ENCODE measurements at places on chromosomes 2 and 18.

GRCh38 chr2:1893856-1894255, 149.5 kb upstream of the PXDN start:
- no peak for DNase-seq

DNA sequence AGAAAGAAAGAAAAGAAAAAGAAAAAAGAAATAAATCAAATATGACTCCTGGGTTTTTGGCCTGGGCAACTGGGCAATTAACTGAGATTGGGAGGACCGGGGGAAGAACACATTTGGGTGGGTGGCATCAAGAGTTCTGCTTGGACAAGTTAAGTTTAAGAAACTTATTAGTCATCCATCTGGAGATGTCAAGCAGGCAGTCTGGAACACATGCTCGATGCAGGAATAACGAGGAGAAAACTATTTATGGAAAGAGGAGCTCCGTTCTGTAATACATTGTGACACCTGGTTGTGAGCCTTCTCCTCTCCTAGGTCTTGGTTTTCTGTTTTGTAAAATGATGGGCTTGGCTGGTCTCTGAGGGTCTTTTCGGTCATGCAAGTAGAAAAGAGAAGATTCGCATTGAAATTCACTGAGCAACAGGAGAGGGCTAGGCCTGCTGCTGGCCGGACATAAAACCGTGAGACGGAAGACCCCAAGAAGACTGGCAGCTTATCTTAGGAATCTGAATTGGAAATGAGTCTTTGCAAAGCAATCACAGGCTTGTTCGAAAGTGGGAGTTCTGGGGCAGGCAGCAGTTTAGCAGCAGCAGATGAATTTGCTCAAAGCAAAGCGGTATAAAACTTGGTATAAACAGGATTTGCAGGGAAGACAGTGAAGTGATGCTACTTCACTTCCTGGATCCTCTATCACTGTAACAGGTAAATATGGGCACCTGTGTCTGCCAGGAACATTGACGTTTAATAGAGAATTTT, 51.4 kb downstream of the E2F6 start:
- no peak for DNase-seq

GRCh38 chr18:10045296-10045891, 131.6 kb downstream of the VAPA start:
- no peak for DNase-seq

DNA sequence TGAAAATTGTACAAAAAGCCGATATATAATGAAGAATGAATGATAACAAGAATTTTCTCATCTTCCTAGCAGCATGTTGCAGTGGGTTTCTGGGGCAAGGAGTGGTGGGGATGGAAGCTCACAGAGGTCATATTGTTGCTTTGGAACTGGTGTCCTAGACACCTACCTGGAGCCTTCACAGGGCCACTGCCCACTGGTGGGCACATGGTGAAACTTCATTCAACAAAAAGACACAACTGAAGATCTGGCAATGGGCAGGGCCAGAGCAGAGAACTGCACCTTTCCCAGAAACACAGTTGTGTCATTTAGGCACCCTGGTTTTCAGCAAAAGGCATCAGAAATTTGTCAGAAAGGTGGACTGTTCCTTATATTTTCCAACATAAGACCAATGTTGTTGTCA, 115.3 kb downstream of the FHOD3 start:
- peak; percentile 71 for DNase-seq

DNA sequence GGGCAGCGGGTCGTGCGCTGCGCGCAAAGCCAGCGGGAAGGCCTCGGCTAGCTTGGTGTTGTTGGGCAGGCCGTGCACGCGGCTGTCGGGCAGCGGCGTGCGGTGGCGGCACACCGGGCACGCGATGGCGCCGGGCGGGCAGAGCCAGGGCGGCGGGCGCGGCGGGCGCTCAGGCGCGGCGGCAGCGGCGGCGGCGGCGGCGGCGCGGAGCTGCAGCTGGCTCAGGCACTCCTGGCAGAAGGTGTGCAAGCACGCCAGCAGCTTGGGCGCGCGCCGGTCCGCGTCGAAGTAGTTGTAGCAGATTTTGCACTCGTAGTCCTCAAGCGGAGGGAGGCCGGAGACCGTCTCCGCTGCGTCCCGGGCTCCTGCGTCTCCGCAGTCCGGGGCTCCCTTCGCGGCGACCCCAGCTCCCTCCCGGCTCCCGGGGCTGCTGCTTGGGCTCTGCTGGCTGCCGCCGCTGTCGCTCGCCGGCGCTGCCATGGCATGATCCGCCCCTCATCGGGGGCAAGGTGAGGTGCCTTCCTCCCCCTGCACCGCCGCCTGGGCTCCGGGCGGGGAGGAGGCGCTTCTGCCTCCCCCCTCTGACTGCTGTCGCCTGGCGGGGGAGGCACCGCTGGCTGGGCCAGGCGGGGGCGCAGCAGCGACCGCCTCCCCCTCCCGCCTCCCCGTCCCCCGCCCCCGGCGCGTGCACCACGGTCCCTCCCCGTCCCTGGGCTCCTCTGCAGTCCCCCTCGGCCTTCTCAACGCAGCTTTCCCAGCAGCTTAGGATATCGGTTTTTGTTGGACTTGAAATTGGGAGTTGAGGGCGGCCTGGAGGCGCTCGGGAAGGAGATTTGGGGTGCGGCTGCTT, 21.0 kb upstream of the PAX3 start:
- peak; percentile 44 for DNase-seq

DNA sequence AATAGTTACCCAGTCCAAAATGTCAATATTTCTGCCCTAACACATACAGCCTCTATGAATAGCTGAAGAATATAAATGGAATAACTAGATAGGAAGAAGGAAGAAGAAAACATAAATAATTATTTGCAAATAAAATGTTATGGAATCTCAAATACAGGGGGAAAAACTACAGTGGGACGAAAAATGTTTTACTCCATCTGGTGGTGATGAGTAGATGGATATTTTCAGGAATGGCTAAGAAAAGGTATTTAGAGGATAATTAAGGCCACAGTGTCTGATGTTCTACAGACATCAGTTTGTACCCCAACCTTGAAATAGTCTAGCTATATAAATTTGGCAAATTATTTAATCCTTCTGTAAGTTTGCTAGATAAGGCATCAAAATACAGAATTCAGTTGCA, 178.1 kb upstream of the FSHR start:
- DNase-seq, result no peak

Data from HEK293T (cell line).